Activated CD4-positive, alpha-beta T cell treated with anti-CD3 and anti-CD28 coated beads, Interleukin-2, amount 10 ng/mL, durations not matched to agents 24 days and 14 days (primary cell): ENCODE measurements at places on chromosomes 5 and 9. TPM values are rescaled to one million over a fixed set of nuclear protein-coding genes. Genes with fewer than 3 reads are reported as not detected.

DNA sequence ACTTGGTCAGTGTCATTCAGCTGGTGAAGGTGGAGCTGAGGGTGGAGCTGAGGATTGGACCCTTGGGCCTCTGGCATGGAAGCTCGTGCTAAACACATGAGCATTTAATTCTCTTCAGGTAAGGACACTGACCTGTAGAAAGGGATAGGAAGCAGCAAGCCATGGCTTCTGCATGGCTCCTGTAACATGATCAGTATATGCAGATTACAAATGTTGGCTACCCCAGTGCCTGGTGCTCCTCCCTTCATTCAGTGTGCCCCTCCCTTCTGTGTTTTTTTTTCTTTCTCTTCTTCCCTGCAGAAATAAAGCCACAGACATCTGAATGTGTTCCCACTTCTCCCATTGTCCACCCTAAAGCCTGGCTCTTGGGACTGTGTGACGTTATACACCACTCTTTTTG lies 52.9 kb downstream of the ARHGAP26 start:
- no peaks in the 10 kb centered on the region for H3K27me3 ChIP-seq
- H3K4me3 ChIP-seq: no peak overlapping the region
- no peak for DNase-seq
- H3K4me1 ChIP-seq: peaks cover 62% of the 10 kb centered on the region
- no peak overlapping the region for H3K27ac ChIP-seq

DNA sequence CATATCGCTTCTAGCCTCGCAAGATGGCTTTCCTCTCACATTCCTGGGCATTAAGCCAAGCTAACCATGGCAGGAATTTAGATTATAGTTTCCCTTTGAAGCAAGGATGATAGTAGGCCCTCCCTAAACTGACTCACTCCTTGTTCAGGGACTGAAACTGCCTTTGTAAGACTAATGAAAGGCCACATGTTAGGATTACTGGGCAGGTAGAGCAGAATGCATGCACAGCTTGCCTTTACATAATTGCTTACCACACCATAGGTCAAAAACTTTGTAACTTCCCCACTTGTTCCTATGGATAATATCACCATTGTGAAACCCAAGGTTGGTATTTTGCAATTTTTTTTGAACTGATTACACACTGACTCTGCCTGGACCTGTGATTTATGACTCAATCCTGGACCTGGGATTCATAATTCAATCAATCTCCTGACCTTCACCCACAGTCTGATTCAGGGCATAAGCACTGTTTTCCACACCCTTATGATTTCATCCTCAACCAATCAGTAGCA lies 41.0 kb upstream of the PRDM9 start:
- no peak for DNase-seq
- no peak overlapping the region for H3K27ac ChIP-seq
- H3K27me3 ChIP-seq: no peaks in the 10 kb centered on the region
- H3K4me3 ChIP-seq: no peak overlapping the region

DNA sequence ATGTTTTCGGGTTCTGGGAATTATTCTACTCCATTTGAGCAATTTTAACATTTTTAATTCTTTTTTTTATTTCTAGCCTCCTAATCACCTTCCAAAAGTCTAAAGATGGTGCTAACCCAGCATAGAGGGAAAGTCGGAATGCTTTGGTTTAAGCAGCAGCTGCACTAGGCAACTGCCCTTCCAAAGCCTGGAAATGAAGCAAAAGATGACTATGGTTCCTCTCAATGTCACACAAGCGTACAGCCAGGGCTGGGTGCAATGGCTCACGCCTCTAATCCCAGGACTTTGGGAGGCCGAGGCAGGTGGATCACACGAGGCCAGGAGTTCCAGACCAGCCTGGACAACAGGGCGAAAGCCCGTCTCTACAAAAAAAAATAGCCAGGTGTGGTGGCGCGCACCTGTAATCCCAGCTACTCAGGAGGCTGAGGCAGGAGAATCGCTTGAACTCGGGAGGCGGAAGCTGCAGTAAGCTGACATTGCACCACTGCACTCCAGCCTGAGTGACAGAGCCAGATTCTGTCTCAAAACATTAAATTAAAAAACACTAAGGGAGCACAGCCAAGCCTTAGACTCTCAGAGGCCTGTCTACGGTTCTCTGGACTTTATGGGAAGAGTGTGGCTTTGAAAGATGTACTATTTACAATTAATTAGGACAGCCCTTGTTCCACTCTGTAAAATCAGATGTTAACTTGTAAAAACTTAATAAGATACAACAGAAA lies 33.1 kb downstream of the ADAM19 start:
- no peak for DNase-seq
- H3K27ac ChIP-seq: peak overlapping the region; percentile 97
- H3K36me3 ChIP-seq: peaks cover 51% of the 10 kb centered on the region
- peaks cover 90% of the 10 kb centered on the region for H3K4me1 ChIP-seq
- H3K27me3 ChIP-seq: no peaks in the 10 kb centered on the region

- H3K27ac ChIP-seq: no peak overlapping the region
- H3K4me1 ChIP-seq: peaks cover 2% of the 10 kb centered on the region
- no peak for DNase-seq
- H3K27me3 ChIP-seq: no peaks in the 10 kb centered on the region
These were observed 19.8 kb downstream of the ABL1 start for GRCh38 chr9:130854835-130855234.

- no peak overlapping the region for H3K27ac ChIP-seq
- no peak for DNase-seq
- H3K4me3 ChIP-seq: no peak overlapping the region
- peaks cover 5% of the 10 kb centered on the region for H3K4me1 ChIP-seq
- H3K36me3 ChIP-seq: no peaks in the 10 kb centered on the region
- peaks cover 24% of the 10 kb centered on the region for H3K27me3 ChIP-seq
These were observed 87.5 kb upstream of the ERCC6L2 start for GRCh38 chr9:95788021-95788420.

DNA sequence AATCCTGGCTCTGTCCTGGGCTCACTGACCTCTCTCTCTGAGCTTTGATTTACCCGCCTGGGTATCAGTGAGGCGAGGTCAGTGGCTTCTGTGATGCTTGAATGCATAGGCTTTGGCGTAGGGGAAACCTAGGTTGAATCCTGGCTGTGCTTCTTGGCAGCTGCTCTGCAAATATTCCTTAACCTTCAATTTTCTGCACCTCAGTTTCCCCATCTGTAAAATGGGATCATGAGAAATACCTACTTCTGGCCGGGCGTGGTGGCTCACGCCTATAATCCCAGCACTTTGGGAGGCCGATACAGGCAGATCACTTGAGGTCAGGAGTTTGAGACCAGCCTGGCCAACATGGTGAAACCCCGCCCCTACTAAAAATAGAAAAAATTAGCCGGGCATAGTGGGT lies 7.2 kb downstream of the FGF18 start:
- H3K36me3 ChIP-seq: no peaks in the 10 kb centered on the region
- no peak overlapping the region for H3K4me3 ChIP-seq
- no peak for DNase-seq
- no peak overlapping the region for H3K27ac ChIP-seq
- H3K27me3 ChIP-seq: peaks cover 4% of the 10 kb centered on the region

DNA sequence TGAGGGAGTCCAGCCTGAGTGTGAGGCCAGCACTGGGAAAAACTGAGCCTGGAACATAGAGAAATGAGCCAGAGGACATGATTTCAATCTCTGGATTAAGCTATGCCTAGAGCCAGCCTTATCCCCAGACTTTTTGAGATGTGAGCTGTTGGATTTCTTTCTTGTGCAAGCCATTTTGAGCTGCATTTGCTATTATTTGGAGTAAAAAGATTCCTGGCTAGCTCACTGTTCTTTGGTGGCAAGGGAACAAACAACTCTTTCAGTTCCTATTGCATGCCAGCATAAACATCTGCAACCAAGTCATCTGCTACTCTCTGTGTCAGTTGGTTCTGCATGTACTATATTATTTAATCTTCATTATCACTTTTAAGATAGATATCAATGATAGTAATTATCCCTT lies 70.1 kb upstream of the MAN2A1 start:
- no peaks in the 10 kb centered on the region for H3K4me1 ChIP-seq
- H3K27me3 ChIP-seq: no peaks in the 10 kb centered on the region
- H3K4me3 ChIP-seq: no peak overlapping the region

DNA sequence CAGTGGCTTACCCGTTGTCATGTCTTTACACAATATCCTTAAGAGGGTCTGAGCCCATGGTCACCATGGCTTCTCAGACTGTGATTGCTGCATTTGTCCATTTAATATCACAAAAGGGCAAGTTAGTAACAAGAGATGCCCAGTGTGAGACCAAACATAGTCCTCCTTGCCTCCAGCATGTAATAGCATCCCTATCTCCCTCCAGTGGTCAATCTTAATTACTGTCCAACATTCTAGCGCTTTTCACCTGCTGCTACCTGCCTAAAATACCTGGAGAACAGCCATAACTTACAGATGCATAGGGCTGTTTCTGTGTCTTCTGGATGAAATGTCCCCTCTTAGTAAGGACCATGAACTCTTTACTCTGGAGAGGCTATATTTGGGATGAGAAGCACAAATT lies 267.2 kb upstream of the DAB2 start:
- H3K4me1 ChIP-seq: no peaks in the 10 kb centered on the region
- H3K27ac ChIP-seq: no peak overlapping the region
- H3K4me3 ChIP-seq: no peak overlapping the region

DNA sequence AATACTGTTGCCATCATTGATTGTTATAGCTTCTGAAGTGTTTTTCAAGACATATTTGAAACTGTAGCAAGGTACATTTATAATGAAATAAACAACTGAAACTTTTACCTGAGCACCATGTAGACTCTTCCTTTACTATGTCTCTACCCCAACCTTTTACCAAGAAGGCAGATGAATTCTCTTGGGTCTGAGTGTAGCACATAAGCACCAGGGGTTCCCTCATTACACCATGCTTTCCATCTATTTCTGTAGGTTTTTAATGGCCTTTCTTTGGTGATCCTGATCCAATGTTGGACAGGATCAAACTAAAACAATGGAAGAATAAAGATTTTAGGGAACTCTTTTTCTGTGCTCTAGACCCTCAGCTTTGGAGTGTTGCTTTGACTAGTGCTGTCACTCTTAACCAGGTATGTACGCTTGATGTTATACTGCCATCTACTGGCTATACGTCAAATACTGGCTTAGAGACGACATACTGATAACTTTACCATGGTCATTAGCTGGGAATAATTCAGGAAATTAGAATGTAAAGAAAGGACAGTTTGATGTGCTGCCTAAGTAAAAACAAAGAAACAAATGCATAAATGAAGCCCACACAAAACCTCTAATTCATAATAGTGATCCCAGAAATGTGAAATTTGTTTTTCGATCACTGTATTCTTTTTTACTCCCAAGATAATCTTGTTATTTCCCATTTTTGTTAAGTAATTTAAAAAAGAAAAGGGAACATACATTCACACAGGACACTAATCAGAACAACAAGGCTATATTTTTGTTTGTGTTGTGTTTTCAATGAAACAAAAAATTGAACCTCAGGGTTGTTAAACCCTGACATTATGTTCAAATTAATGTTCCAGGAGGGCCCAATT lies 30.7 kb downstream of the IFNW1 start:
- peak; percentile 81 for DNase-seq
- H3K27me3 ChIP-seq: peaks cover 24% of the 10 kb centered on the region
- H3K4me1 ChIP-seq: no peaks in the 10 kb centered on the region
- no peaks in the 10 kb centered on the region for H3K36me3 ChIP-seq
- H3K4me3 ChIP-seq: no peak overlapping the region

DNA sequence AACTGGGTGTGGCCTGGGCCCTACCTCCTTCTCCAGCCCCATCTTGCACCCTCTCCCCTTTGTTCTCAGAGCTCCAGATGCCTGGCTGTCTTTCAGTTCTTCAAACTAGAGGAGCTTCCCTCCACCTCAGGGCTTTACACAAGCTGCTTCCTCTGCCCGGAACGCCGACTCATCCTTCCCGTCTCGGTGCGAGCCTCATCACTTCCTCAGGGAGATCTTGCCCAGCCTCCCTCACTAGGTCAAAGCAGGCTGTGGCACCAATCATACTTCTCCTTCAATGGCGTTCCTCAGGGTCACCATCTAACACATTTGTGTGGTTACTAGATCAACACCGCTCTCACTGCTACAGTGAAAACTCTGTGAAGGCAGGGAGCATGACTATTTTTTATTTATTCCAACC lies 56.2 kb upstream of the ZSWIM6 start:
- no peaks in the 10 kb centered on the region for H3K36me3 ChIP-seq
- DNase-seq: peak; percentile 72
- peaks cover 26% of the 10 kb centered on the region for H3K4me1 ChIP-seq
- H3K4me3 ChIP-seq: peak overlapping the region; percentile 46

- H3K36me3 ChIP-seq: no peaks in the 10 kb centered on the region
- H3K27me3 ChIP-seq: peaks cover 11% of the 10 kb centered on the region
- H3K4me1 ChIP-seq: no peaks in the 10 kb centered on the region
- no peak overlapping the region for H3K27ac ChIP-seq
- H3K4me3 ChIP-seq: no peak overlapping the region
These were observed 6.0 kb downstream of the SLC46A2 start for GRCh38 chr9:112884721-112885120.

- H3K4me3 ChIP-seq: no peak overlapping the region
- no peak for DNase-seq
- H3K36me3 ChIP-seq: no peaks in the 10 kb centered on the region
These were observed 330.7 kb downstream of the PDE4D start for GRCh38 chr5:59562756-59563389.

DNA sequence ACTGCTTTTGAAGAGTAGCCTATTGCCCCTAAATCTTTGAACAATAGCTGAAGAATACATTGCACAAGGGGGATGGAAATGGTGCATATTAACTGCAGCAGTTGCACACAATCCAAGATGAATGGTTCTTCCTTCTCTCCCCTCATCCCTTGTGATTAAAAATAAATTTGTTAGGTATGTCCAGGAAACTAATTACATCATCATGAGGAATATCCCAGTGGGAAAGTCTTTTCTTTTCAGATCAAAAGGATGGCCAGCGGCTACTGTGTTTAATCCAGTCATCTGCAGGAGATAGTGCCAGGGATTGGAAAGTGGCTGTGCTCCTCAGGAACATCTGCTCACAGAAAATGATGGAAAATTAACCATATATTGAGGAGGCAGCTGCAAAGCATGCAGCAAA lies 508.4 kb upstream of the SEMA6A start:
- H3K4me1 ChIP-seq: no peaks in the 10 kb centered on the region
- no peak for DNase-seq
- no peaks in the 10 kb centered on the region for H3K27me3 ChIP-seq
- H3K27ac ChIP-seq: no peak overlapping the region

GRCh38 chr5:147822686-147823491 lies 8.6 kb downstream of the SPINK1 start:
- peaks cover 14% of the 10 kb centered on the region for H3K27me3 ChIP-seq
- no peaks in the 10 kb centered on the region for H3K36me3 ChIP-seq
- H3K27ac ChIP-seq: no peak overlapping the region
- H3K4me3 ChIP-seq: no peak overlapping the region
- H3K4me1 ChIP-seq: no peaks in the 10 kb centered on the region

GRCh38 chr5:14138608-14139540 lies 4.3 kb upstream of the TRIO start:
- peaks cover 31% of the 10 kb centered on the region for H3K27me3 ChIP-seq
- peaks cover 2% of the 10 kb centered on the region for H3K36me3 ChIP-seq
- DNase-seq: no peak
- H3K4me3 ChIP-seq: no peak overlapping the region
- peaks cover 4% of the 10 kb centered on the region for H3K4me1 ChIP-seq

GRCh38 chr5:62354028-62354874 lies 48.2 kb downstream of the KIF2A start:
- H3K4me1 ChIP-seq: peaks cover 9% of the 10 kb centered on the region
- H3K4me3 ChIP-seq: no peak overlapping the region
- peak; percentile 72 for DNase-seq
- H3K27me3 ChIP-seq: no peaks in the 10 kb centered on the region

Gene MAN1B1
- 49.7 and 50.1 TPM in 2 replicates for total RNA-seq

Gene PAXX
- total RNA-seq: 87.8 and 90.2 TPM in 2 replicates

Gene FST
- total RNA-seq: 0.33 and 0.75 TPM in 2 replicates

Gene S100Z
- 1.4 and 1.5 TPM in 2 replicates for total RNA-seq

Gene BICD2
- total RNA-seq: 25.8 and 26.2 TPM in 2 replicates

Gene WDR38
- not detected in 2 replicates for total RNA-seq

Gene CCDC183
- 0.14 and 0.42 TPM in 2 replicates for total RNA-seq

Gene KIAA1958
- total RNA-seq: 9.8 and 10.6 TPM in 2 replicates

Gene FBXL7
- total RNA-seq: not detected in 2 replicates
